Stimulated activated CD8-positive, alpha-beta memory T cell treated with anti-CD3 and anti-CD28 coated beads, Interleukin-2, amount 100 ng/mL, for 1 hour (primary cell): ENCODE measurements at places on chromosomes 6 and 20.

DNA sequence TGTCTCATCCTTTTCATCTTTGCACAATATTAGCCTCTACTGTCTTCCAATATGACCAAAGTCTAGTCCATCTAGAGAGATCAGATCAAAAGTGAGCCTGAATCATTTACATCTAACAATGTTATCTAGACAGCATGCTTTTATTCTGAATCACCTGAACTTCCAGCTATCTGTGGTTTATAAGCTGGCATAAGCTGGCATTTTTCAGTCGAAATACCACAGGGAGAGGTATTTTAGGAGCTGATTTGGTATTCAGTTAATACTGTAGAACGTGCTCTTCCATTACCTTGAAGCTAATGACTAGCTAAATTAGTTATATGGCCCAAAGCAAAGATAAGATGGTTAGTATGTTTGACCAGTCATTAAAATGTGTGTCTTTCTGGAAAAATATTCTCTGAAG is 188.3 kb upstream of the AGPAT4 start:
- no peak for DNase-seq

DNA sequence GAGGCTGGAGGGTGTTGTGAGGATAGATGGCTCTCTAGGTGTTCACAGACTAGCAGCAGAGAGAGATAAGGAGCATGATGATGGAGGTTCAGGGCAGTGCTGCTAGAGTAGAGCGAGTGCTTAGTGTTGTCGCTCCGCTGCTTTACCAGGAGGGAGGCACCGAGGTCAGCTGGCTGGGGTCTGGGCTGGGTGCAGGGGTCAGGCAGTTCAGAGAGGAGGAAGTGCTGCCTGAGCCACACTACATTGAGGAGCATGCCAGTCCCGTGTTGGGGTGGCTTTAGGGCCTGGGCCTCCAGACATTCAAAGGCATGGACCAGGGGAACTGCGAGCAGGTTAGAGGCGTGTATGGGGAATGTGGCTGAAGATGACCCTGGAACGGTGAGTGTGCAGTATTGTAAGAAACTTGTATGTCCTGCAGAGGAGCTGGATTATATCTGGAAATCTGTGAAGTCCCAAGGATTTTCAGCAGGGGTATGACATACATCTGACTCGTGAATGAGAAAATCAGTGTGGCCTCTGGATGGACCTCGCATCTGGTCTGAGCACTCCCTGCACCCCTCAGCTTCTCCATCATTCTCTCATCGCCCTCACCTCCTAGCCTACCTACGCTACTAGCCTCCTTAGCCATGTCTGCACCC is 66.9 kb downstream of the IGF2R start:
- DNase-seq = no peak

DNA sequence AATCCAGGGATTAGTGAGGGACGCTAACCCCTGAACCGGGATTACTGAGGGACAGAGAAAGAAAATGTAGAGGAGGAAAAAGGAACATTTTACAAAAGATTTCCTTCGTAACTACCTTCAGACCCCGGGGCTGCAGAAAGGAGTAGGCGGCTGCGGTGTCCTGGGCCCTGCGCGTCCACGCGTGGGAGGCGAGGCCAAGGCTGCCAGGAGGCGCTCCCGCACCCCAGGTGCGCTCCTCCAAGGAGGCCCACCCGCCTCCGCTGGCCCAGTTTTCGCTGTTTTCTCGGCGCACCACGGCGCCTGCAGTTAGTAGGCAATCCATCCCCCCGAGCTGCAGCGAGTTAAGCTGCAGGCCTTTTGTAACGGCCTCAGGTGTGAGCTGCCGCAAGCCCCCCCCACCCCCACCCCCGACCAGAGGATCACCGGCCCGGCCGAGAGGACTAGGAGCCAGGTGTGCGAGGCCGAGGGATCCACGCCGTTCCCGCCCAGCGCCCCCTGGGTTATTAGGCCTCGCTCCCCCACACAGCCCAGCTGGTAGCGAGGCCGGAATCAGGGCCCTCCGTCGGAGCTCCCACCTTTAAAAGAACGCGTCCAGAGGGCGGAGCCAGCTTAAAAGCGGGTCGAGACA is 380.3 kb upstream of the ARID1B start:
- no peak for DNase-seq

DNA sequence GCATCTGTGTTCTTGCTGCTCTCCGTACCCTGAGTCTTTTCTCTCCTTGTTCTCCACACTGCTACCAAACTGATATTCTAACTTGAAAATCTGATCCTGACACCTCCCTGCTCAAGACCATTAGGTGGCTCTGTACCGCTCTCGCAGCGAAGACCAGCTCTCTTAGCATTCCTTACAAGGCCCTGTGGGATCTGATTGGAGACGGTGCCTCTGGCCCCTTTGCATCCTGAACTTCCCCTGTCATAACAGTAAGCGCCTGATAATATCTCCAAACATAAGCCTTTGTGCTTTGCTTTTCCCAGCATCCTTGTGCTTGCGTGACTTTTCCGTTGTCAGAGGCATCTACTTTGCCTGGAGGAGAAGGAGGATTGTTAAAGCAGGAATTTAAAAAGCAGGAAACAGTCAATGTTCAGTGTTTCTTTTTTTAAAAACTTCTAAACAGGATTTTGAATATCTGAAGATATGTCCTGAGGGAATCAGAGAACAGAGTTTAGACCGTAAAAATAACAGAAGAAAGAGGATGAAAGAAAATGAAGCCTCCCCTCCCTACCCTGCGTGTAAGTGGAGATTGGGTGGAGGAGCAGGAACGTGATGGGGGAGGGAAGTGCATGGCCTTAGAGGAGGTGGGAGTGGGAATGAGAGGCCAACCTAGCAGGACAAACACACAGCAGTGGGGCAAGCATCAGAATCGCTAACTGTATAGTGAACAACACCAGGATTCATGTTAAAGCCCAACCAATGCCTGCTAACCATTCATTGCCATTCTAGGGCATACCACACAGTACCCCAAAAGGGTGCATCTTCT is 89.2 kb upstream of the STMND1 start:
- DNase-seq = no peak

DNA sequence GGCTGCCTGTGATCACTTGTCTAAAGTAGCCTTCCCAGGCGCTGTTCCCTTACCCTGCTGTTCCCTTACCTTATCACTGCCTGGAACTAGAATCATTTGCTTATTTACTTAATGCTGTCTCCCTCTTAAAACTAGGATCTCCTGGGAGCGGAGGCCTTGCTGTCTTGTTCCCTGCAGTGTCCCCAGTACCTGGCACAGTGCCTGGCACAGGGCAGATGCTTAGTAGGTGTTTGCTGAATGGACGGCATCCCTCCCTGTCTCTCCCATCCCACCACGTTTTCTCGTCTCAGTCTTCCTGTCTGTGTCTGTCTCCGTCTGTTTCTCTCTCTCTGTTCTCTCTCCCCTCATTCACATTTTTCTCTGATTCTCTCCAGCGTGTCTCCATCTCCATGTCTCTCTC is 99.9 kb upstream of the MYL9 start:
- DNase-seq = no peak

- no peak for DNase-seq
These were observed 34.3 kb upstream of the MLN start for GRCh38 chr6:33837971-33838665.

DNA sequence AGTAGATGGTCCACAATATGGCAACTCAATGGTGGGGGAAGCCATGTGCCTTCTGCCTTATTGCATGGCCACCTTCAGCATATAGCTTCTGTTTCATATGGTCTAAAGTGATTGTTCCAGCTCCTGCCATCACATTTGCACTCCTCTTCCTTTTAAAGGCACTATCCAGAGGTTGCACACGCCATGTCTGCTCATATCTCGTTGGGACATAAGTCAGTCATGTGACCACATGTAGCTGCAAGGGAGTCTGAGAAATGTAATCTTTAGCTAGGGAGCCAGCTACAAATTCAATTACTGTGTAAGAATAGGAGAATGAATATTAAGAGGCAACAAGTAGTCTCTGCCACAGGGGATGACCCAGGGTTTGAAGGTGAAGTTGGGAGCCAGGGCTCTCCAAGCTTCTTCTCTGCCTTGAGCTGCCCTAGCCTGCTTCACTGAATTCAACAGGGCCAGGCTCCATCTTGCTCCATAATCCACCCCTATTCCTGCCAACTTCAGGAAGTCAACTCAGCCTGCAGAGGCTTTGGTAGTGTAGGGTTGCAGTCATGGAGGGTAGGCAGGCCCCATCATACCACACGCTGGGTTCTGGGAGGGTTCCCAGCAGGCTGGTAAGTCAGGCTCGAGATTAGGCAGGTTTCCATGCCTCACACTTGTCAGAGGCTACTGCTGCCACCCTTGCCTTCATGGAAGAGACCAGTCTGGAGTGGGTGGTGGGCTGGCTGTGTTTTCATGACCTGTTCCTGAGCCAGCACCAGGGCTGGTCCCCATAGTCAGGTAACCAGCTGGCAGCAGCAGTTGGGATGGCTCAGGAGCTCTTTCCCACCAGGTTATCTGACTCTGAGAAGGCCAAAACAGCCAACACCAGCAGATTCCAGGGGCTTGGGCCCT is 56.7 kb upstream of the SAYSD1 start:
- DNase-seq = no peak

DNA sequence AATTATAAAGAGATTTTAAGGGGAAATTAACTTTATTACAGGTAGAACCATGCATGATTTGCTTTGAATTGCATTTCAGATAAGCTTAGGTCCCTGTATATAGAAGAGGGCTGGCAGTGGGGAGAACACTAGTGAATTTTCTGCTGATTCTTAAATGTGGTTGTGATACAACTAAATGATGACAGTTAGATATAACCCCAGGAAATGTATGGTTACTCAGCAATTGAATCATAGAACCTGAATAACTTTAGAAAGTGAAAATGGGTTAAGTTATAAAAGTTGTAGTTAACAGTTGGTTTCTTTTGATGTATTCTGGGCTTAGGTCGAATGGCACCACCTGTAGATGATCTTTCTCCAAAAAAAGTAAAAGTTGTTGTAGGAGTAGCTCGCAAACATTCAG is 70.1 kb downstream of the PHF3 start:
- no peak for DNase-seq

- DNase-seq = no peak
These were observed 412.8 kb upstream of the NRSN1 start for GRCh38 chr6:23713211-23713610.

DNA sequence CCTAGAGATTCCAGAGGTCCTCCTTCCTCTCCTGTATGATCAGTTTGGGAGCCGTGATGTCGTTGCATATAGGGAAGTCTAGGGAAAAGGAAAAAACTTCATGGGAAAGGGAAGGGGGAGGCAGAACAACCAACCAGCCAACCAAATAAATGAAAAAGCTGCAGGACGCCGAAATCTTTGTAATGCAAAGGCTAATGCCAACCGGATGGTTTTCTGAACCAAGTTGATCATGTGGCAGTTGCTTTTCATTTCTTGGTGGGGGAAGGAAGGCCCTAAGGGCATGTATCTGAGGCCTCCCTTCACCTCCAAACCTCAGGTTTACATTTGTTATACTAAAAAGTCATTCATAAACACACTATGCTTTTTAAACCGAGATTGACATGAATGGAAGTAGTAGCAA is 167.2 kb downstream of the ARID1B start:
- no peak for DNase-seq

GRCh38 chr6:164817662-164818061 is 491.7 kb downstream of the C6orf118 start:
- DNase-seq = no peak

- DNase-seq = no peak
These were observed 868.6 kb upstream of the GJE1 start for GRCh38 chr6:141264101-141264500.

DNA sequence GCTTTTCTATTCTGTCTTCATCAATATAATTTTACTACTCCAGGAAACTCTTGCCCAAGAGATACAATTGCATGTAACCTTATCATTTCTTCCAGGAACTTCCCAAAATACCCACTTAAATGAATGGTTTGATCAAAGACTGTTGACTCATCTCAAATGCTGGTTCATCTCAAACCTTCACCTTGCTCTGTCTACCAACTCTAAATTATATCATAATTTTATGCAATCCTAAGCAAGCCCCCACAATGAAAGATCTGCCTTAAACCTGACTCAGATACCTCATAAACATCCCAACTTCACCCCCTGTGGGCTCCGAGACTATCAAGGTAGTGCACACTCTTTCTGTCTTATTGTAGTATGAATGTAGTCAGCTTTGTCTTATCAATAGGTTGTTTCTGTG is 65.5 kb upstream of the GCM1 start:
- no peak for DNase-seq

DNA sequence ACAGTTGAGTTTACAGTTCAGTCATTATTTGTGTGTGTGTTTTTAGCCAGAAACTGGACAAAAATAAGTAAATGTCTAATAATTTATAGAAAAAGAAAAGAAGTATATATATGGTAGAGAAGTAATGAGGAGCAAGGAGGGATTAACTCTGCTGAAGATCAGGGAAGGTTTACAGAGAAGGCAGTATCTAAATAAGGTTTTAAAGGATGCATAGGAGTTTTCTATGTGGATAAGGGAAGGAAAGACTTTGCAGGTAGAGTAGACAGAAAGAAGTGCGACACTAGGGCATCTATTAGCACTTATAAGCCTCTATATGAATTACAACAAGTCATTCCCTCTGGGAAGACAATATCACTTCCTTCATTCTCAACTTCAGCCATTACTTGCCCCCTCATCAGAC is 34.3 kb downstream of the ISM1 start:
- DNase-seq = no peak

DNA sequence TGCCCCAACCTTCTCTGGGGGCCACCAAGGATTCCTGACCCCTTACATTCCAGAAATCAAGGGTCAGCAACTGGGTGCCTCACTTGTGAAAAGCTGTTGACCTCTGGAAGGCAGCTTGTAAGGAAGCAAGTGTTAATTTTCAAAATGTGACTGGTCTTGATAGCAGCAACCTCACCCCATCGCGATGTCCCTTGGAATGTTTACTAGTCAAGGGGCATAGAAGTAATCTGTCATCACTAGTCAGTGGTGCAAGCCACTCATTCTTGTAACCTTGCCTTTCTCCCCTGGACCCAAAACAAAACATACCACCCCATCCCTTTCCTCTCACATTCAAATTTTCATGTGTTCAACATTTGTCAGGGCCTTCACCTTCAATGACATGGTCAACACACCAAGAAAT is 30.5 kb downstream of the TBX18 start:
- DNase-seq = no peak

GRCh38 chr6:37083243-37084138 is 78.0 kb downstream of the FGD2 start:
- DNase-seq = no peak
